OCI-LY7 (cell line): ENCODE measurements at places on chromosomes 5 and 9.

- DNase-seq = no peak
Observed at GRCh38 chr5:175733017-175733416, 75.1 kb downstream of the HRH2 start.

DNA sequence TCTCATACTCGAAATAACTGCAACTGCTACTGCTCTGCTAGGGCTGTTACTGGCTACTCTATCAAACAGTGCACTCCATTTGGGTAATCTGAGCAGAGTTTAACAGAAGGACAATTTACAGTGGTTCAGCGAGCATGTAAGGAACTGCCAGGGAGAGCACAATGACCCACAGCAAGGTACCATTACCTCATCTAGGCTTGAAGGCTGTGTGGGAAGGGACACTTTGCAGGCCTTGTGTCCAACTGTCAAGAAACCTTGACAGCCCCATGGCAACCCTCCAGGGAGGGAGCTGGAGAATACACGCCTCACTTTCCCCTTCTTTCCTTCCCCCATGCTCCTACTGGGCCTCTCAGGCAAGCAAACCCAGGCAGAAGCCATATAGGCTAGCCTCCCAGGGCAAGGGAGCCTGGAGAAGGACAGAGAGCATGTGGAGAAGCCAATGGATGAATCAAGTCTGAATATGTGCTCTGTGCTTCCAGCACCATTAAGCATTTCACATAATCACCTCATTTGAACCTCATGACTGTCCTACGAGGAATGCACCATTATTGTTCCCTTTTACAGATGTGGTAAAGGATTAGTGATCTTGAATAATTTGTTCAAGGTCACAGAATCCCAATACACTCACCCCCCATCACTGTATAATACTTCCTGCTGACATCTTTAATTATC, 49.9 kb upstream of the JAK2 start:
- DNase-seq = no peak

- peak; percentile 54 for DNase-seq
Observed at GRCh38 chr5:124157320-124157719, 589.1 kb downstream of the ZNF608 start.

- no peak for DNase-seq
Observed at GRCh38 chr5:39758426-39758825, 333.6 kb upstream of the DAB2 start.

DNA sequence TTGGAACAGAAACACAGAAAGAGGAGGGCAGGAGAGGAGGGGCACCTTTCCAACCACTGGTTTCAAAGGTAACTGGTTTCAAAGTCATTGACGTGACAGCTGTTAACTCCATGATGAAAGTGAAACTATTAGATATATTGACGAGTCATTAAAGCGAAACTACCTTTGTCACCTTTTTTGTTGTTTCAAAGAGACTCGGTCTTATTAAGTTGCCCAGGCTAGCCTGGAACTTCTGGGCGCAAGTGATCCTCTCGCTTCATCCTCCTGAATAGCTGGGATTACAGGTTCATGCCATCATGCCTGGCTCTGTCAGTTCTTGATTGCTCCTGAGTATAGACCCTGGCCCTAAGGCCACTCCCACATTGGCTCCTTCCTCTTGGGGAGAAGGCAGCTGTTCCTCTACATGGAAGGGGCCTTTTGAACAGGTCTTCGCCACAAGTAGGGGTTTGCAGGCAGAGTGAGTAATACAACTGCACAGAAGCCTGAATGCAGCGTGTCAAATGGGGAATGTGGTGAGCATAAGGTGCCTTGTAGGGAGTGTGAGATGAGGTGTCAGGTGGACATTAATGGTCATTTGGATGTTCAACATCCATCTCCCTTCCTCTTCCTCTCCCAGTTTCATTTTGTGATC, 3.4 kb upstream of the F12 start:
- DNase-seq = no peak

- no peak for DNase-seq
Observed at GRCh38 chr5:80069918-80070318, 34.8 kb downstream of the THBS4 start.

DNA sequence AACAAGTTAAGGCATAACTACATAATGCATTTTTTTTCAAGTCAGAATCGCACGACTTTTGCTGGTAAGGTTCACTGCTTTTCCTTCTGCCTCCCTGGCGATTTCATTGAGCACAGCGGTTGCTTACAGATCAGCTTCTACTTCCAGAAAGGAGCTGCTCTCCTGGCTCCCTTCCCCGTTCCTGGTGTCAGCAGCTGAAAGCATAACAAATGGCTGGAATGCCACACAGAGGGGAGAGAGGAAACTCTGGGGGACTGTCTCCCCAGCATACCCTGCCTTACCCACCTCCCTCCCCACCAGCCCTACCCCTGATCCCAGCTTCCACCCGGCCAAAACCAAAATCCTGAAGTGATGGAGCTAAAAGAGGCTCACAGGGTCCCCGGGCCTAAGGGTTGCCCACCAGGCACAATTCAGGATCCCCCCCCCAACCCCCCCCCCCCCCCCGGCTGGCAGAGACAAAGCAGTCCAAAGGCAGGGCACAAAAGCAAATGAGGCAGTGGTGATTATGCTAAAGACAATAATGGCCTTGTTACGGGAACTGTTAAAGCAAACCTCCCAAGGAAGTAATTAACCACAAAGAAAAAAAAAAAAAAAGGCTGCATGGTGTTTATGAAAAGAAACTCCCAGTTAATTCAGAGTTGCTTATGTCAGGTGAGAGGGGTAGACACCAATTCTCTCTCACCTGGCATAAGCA, 126.1 kb upstream of the WWC1 start:
- DNase-seq = no peak

- no peak for DNase-seq
Observed at GRCh38 chr9:99472240-99472915, 250.3 kb downstream of the SEC61B start.

DNA sequence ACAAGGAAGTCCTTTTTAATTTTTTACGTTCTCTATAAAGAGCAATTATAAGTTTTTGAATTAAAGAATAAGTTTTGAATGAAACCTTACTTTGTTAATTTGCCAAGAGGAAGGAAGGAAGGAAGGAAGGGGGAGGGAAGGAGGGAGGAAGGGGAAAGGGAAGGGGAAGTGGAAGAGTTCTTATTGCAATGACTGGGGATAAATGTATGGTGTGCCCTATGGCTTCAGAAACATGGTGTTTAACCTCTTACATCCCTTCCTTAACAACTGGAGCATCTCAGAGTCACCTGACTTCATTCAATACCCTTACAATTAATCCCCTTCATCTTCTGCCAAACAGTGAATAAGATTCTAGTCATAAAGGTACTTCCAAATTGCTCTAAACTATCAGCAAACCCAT, 16.0 kb downstream of the CEMIP2 start:
- DNase-seq = no peak

- DNase-seq = no peak
Observed at GRCh38 chr5:33309536-33310345, 131.0 kb upstream of the TARS1 start.

- DNase-seq = no peak
Observed at GRCh38 chr5:77168879-77169244, 41.6 kb upstream of the PDE8B start.

GRCh38 chr5:91174396-91174795, 208.7 kb downstream of the ARRDC3 start:
- DNase-seq = no peak

- no peak for DNase-seq
Observed at GRCh38 chr9:72857624-72857996, 95.2 kb downstream of the ALDH1A1 start.

DNA sequence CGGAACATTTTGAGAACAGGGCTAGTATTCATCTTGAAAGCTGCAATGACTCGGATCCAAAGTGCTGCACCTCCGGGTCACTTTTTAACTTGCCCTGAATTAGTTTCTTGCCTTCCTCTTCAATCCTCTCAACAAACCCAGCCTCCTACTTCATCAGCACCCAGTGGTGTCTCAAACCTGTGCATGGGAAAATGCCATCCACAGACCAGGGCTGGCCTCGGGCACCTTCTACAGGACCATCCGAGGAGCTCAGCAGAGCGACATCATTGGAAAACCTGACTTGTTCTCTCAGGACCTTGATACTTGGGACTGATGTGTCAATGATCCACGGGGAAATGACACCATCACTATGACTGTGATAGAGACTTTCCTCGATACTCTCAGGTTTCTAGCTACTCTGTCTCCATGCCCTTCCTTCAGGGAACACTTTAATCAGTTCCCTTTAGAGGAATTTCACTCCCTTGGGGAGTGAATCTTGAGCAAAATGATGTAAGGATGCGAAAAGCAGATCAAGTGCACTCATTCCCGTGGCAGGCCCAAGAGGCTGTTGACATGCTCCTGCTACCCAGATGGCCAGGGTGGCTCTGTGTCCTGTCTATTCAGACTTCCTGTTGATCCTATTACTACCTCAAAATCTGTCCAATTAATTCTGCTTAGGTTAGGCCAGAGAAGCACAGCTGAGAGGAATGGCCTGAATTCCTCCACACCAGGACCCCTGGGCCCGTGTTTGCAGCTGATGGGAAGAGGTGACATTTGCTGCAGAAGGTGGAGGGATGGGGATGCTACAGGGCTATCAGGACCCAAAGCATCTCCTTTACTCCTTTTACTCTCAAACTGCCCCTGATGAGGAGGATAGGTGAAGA, 96.5 kb upstream of the SLC25A48 start:
- DNase-seq = no peak

DNA sequence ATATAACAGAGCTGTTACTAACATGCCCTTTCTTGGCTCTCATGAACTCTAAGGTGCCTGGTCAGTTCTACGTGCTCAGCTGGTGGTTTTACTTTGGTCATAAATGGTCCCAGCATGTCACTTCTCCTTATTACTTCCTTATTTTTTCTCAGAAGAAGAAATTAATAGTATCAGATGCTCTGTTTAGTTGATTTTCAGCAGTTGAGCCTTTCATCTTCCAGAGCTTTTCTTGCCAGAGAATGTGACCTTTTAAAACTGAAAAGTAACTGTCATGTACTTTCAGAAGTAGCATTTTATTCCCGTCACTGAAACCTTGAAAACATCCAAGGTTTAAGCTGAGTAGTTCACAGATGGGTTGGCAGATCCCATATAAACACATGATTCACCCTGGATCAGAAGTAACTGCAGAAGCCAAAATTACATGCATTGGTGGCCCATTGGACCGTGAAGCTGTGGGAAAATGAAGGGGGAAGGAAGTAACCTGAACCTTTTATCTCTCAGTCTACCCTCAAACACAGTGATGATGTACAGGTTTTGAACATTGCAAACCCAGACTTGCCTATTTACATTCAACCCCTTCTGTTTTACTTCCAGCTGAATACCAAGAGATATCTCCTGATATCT, 50.5 kb downstream of the HACD4 start:
- peak; percentile 45 for DNase-seq

DNA sequence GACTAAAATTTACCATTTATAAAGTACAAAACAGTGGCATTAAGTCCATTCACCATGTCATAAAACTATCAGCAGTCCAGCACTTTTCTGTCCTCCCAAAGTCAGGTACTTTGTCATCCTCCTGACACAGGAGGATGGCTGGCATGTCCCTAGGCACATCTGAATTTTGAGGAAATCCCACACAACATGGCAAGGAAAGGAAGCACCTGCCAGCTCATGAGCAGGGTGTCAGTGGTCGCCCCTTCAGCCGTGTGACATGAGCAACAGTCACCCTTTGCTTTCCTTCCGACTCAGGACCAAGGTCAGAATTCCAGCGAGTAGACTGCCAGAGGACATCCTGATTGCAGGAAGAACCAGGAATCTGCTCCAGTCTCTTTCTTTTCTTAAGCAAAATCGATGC, 77.1 kb downstream of the PPARGC1B start:
- DNase-seq = no peak

DNA sequence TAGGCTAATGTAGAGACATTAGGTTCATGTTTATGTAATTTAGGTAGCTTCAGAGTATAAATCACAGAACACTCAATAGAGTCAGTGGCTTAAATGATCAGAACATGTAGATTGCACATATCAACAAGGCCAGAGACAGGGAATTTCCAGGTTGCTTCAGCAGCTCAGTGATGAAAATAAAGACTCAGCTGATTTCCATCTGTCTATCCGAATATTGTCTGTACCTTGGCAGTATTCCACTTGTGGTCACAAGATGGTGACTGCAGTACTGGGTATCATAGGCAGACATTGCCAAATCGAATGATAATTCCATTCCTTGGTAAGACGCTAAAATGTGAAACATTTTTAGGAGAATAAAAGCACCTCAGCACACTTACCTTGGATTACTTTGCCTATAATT, 702.2 kb downstream of the MAT2B start:
- DNase-seq = no peak

DNA sequence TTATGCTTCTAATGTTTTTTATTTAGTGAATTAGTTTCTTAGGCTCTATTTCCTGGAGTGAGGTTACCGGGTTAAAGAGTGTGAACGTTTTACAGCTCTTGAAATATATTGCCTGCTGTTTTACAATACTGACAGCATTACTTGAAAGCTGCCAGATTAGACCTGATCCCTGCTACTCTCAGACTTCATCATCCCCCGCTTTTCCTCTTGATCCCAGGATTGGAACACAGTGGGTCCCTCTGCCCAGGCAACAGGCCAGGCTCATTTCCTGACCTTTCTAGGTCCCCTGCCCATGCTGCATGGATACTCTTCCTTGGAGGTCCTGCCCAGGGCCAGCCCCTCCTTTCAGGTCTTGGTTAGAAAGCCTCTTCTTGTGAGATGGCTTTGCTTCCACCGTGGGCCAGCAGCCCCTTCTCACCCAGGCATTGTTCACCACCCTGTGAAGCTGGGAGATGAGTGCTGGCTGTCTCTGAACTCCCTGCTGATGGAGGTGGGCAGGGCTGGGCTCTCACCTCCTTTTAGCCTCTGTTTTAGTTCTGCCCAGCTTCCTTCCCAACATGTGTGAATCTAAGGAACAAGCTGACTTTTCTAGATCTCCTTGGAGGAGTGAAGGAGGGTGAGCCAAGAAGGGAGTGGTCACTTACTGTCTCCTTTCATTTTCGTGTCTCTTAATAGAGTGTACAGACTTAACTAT, 15.5 kb upstream of the FAM120AOS start:
- DNase-seq = no peak

DNA sequence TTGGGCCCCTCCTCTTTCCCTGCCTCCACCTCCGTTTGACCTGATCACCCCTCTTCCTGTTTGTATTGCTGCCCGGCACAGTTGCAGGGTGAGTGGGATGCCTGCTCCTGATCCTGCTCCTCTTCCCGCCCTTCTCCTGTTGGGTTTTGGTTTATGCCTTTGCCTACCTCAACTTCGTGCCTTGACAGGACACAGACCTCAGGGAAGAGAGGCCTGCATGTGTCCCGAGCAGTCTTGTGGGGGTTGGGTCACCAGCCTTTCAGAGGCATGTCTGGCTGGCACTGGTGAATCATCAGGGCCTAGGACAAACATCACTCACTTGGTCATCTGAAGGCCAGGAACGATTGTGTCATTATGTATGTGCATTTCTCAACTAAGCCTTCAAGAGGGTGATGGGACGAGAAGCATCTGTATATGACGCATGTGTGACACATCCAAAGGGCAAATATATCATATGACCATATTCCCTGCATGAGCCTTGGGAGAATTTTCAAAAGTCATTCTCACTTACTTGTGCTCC, 56.9 kb downstream of the NPR3 start:
- no peak for DNase-seq

- no peak for DNase-seq
Observed at GRCh38 chr5:124867137-124867704, 120.8 kb upstream of the ZNF608 start.

DNA sequence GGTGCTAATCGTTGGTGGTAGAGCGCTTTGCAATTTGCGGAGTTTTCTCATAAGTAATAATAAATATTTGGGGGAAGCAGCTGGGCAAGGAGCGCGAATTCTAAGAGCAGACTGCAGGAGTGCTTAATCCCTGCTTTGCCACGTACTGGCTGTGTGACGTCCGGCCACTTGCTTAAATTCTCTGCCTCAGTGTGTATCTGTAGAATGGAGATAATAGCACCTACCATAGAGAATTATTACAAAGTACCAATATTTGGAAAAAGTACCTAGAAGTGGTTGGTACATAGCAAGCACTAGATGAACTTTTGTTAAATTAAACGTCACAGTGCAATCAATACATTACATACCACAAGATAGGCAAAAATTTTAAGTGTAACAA, 598 bp upstream of the TMED7 start:
- DNase-seq = no peak
